Activated CD4-positive, alpha-beta T cell treated with anti-CD3 and anti-CD28 coated beads, Interleukin-10, Interleukin-2, amounts not matched to agents 100 ng/mL and 50 ng/mL, durations not matched to agents 16 hours and 8 hours (primary cell): ENCODE measurements at places on chromosomes 1 and 21.

DNA sequence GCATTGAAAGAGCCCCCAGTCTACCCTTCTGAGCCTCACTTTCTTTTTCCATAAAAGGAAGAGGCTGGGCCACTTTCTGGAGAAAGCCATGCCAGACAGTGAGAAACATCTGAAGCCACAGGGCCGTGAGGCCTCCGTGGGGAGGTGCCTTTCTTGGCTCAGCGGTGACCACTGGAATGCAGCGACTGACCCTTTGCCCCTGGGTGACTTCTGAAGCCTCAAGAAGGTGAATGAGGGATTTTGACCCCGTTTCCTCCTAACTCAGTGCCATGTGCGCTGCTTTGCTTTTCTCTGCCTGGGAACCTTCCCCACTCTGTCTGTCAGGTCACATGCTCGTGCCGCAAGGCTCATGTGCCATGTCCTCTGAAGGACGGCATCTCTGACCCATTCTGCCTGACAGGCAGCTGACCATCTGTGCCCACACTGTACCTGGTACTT, 44.7 kb upstream of the A3GALT2 start:
- DNase-seq, result no peak

DNA sequence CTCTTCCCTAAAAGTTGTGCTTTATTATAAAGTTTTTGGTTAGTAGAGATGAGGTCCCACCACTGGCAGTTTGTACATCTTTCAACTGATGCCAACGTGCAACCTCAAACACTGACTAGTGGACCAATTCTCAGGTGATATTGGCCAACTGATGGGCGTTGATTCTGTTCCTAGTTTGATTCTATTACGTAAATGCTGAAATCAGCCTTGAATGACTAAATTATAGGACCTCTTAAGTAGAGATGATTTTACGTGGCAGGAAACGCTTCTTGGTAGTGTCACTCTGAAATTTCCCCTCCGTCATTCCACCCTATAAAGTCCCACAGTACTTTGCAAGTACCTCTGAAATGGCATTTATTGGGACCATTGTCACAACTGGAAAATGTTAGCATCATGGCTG, 8.8 kb upstream of the FNDC7 start:
- peak; percentile 83 for DNase-seq

GRCh38 chr1:223323491-223324484, 40.2 kb downstream of the SUSD4 start:
- no peak for DNase-seq

- no peak for DNase-seq
Measured at GRCh38 chr1:82125119-82125518, 324.4 kb downstream of the ADGRL2 start.

DNA sequence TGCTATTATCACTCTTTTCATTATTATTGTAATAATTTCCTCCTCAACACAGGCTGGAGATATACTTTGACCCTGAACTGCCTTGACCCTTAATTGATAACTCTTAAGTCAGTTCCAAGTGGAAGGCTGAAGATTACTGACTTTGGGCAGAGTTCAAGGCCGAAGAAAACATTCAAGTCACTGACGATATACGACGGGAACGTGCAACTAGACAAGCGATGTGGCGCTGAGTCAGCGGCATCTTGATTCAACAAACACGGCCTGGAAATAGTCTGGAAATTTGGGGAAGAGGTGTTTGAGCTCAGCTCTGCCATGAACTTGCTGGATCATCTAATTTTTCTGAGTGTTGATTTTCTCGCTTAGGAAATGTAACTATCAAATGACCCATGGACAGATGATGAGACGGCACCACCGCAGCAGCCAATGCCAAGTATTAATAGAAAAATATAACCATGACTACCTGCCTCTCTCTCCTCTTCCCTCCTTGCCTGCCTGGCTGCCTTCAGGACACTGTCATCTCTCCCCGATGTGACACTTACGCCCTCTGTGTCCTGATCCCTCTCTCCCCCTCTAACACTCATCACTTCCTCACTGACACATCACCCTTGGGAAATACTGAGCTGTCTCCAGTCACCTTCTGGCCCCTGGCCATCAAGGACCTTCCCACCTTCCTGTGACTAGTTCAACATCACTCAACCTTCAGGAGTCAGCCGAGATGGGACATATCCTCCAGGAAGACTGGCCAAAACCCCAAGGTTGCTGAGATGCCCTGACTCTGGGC, 49.4 kb downstream of the TMCO4 start:
- DNase-seq, result no peak

GRCh38 chr1:190377294-190377693, 100.4 kb downstream of the BRINP3 start:
- no peak for DNase-seq

- DNase-seq, result no peak
Measured at GRCh38 chr1:186841599-186841998, 12.8 kb downstream of the PLA2G4A start.

DNA sequence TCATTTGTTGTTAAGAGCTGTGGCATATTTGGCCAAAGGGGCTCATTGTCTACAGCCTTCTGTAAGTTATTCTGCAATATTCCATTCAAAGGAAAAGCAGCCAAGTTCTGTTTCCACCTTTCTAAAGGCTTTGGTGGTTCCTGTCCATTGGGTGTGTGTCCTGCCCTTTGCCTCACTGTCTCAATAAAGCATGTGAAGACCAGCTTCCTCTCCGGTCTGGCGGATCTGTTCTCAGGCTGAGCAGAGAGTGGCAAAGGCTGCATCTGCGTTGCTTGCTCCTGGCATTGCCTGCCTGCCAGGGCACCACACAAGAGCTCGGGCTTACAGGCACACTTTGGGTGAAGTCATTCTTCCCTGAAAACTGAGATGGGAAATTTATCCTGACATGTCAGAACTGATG, 34.9 kb downstream of the ST6GALNAC3 start:
- DNase-seq, result no peak

GRCh38 chr1:220552672-220553260, 24.8 kb downstream of the MARK1 start:
- no peak for DNase-seq

GRCh38 chr1:209822706-209823105, 5.1 kb upstream of the UTP25 start:
- no peak for DNase-seq

DNA sequence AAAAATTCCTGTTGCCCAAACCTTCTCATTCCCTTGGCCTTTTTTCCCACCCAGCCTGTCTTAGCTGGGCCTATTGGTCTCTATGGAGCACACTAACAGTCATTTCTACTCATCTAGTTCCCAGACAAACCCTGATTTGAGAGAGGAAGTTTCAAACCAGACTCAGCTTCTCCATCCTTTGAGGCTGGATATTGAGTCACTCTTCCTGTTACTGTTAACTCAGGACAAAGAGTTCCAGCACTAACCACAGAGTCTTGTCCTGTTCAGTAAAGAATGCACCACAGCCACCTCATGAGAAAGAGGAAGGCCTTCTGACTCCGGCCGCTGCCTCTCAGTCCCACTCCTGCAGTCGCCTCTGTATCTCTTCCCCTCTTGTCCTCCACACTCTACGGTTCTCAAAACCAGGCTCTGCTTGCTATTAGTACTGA, 137.8 kb downstream of the PTPRC start:
- peak; percentile 42 for DNase-seq

DNA sequence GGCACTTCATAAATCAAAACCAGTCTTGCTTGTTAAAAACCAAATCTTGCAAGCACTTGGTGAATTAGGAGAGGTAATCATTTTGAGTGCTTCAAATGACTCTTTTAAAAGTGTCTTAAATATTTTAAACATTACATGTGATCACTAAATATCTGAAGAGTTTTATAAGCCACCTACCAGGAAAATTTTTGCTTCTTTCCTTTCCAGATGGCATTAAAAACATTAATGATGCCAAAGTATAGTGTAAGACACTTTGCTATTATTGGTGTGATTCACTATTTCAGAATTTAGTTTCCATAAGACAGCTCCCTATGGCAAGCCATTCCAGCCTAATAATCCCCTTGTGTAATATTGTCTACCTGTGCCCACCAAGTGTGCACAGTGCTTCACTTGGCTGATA, 548.8 kb upstream of the ADAMTS5 start:
- DNase-seq, result no peak

- no peak for DNase-seq
Measured at GRCh38 chr1:246613096-246613758, 47.0 kb downstream of the CNST start.

- no peak for DNase-seq
Measured at GRCh38 chr1:1436630-1437032, 1.1 kb downstream of the VWA1 start.

DNA sequence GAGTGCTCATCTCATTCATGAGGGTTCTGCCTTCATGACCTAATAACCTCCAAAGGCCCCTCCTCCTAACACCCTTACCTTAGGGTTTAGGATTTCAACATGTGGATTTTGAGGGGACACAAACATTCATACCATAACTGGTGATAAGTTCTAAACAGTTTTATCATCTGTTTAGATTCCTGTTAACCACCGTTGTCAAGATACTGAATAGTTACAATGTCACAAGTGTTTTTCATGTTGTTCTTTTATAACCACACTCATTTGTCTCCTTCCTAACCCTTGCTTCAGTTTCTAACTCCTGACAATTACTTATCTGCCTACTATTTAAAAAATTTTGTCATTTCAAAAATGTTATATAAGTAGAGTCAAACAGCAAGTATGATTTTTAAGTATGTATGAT, 86.0 kb downstream of the NCAM2 start:
- DNase-seq, result no peak

DNA sequence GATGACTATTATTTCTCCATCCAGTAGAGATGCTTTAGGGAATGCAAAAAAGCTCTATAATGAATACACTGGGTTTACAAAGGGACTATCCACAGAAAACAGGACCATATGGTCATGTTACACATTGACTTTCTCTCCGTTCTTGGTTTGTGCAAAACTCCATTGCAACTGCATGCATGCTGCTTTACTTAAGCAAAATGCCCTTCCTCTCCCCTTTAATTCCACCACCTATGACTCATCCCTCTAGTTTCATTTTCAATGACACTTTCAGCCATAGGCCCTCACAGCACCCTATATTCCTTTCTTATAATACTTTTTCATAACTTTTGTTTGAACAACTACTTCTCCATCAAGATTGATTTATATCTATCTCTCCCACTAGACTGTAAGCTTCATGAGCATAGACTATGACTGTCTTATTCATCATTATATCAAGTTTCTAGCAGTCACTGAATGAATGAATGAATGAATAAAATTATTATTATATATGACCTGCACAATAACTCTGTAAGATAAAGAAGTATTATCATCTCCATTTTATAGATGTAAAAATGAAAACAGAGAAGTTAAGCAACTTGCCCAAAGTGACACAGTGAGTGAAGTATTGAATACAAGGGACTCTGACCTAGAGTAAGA, 248.9 kb downstream of the PLPP3 start:
- DNase-seq, result peak; percentile 61

- no peak for DNase-seq
Measured at GRCh38 chr1:73096841-73097240, 814.5 kb upstream of the NEGR1 start.

DNA sequence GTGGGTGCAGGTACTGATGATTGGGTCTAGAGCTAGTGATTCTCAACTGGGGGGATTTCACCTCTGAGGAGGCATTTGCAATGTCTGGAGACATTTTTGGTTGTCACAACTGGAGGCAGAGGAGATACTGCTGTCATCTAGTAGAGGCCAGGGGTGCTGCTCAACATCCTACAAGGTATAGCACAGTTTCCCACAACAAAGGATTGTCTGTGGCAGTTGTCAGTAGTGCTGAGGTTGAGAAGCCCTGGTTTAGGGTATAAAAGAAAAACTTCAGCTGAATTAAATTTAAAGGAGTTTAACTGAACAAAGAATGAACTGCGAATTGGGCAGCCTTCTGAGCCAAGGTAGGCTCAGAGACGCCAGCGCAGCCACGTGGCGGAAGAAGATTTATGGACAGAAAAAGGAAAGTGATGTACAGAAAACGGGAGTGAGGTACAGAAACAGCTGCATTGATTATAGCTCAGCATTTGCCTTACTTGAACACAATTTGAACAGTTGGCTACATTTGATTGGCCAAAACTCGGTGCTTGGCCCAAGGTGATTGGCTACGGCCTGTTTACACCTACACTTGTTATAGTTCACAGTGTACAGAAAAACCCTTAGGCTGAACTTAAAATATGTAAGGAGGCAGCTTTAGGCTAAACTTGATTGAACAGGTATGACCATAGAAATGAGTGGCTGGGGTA, 40.4 kb downstream of the MPZL1 start:
- peak; percentile 4 for DNase-seq

- no peak for DNase-seq
Measured at GRCh38 chr1:51623025-51623424, 6.1 kb downstream of the OSBPL9 start.

- no peak for DNase-seq
Measured at GRCh38 chr1:41103766-41104165, 82.2 kb upstream of the SLFNL1 start.
